ENCODE measurements at places on chromosomes 3 and 15. TPM values are rescaled to one million over a fixed set of nuclear protein-coding genes. Genes with fewer than 3 reads are reported as not detected.

Gene SNRPA1
- polyA plus RNA-seq: 25.0 TPM

Gene PHLDB2
- polyA plus RNA-seq: 33.4 TPM

Gene EPHA3
- polyA plus RNA-seq: 2.1 TPM

Gene TLR9
- 0.06 TPM for polyA plus RNA-seq

Gene SCN5A
- 29.9 TPM for polyA plus RNA-seq

Gene MESP1
- 9.2 TPM for polyA plus RNA-seq

Gene STAC
- 0.29 TPM for polyA plus RNA-seq

- DNase-seq: no peak
These were observed 147.2 kb upstream of the SLC2A2 start for GRCh38 chr3:171173736-171174135.

DNA sequence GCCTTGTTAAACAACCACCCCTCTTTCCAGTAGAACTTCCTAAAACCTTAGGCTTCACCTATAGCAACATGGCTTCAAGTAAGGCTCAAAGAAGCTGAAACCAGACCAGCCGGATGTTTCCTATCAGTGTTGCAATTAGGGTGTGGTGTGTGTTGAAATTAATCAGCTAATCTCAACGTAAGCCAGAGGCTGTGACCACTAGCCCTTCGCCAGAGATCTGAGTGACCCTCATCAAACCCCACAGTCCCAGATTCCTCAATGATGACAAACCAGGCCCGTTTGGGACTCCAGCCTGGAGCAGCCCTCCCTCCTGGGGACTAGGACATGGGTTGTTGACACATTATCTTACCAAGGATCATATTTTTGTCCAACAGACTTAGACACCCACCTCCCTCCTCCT lies 27.3 kb downstream of the CYP11A1 start:
- DNase-seq: no peak

- no peak for DNase-seq
These were observed 159.8 kb upstream of the TSC22D2 start for GRCh38 chr3:150248116-150248887.

- no peak for DNase-seq
These were observed 38.1 kb upstream of the SPPL2A start for GRCh38 chr15:50803479-50804180.

- no peak for DNase-seq
These were observed 6.4 kb upstream of the TBC1D2B start for GRCh38 chr15:78083687-78084448.

DNA sequence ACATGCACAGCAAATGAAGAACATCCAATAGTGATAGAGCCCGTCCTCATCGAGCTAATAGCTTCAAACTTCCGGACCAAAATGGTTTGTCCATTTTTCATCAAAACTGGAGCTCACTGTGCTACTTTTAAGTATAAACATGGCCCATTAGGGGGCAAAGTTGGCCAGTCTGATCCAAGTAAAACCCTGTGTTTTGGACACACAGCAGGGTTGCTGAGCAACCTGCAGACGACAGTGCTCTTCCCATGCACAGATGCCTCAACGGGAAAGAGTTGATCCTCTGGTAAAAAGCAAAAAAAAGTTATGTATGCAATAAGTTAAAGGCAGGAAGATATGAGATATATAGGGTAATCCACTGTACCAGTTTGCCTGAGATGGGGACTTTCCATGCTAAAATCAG lies 244.0 kb upstream of the THBS1 start:
- no peak for DNase-seq

GRCh38 chr15:59524331-59524731 lies 86.3 kb downstream of the FAM81A start:
- DNase-seq: no peak

DNA sequence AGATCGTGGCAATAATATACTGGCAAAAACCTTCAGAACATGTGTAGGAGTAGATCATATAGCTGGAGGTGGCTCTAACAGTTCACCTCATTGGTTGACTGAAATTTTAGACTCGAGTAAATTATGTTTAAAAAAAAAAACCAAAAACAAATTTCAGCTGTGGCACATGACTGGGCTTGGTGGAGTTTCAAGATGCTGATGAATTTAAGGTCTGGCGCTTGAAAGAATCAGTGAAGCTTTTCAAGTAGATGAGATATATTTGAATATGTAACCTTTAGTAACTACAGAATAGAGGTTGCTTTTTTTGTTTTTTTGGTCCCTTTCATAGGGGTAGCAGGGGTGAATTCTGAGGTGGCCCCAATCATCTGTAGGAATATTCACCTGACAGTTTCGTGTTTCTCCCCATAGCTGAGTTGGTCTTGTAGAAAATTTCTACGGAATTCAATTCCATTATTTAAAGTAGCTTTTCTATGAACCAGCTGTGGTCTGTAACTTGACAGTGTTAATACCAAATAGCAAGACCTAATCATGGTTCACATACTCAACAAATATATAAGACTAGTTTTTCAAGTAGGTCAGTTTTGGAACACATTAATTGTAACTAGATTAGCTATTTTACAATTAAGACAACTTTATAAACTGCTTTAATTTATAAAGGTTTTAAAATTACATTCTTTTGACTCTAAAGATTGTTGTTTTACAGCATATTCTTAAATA lies 65.6 kb downstream of the MAP4 start:
- no peak for DNase-seq

- DNase-seq: no peak
These were observed 67.7 kb downstream of the CHRNA7 start for GRCh38 chr15:32098033-32098432.

GRCh38 chr3:177646749-177647148 lies 449.5 kb upstream of the TBL1XR1 start:
- DNase-seq: no peak

GRCh38 chr3:168975576-168975975 lies 687.9 kb downstream of the MECOM start:
- no peak for DNase-seq

- no peak for DNase-seq
These were observed 6.5 kb downstream of the PSMD2 start for GRCh38 chr3:184305577-184305976.
